ENCODE measurements at places on chromosomes 2 and 18. TPM values are rescaled to one million over a fixed set of nuclear protein-coding genes. Genes with fewer than 3 reads are reported as not detected.

Gene SERPINB5
- total RNA-seq: 0.51 TPM

Gene ABHD1
- not detected for total RNA-seq

Gene SLC9A4
- total RNA-seq: not detected

Gene LAMA3
- total RNA-seq: 15.9 TPM

Gene FHL2
- total RNA-seq: 56.4 TPM

Gene CAPN14
- 0.05 TPM for total RNA-seq

Gene NOSTRIN
- total RNA-seq: 4.5 TPM

Gene LYG2
- total RNA-seq: not detected

Gene C2orf72
- total RNA-seq: under 0.01 TPM

Gene FAM110C
- total RNA-seq: 0.28 TPM

Gene GALNT5
- total RNA-seq: 0.09 TPM

Gene CCDC85A
- total RNA-seq: 21.4 TPM

GRCh38 chr2:79511320-79511951, 1.4 kb upstream of the CTNNA2 start:
- DNase-seq: peak; percentile 42

DNA sequence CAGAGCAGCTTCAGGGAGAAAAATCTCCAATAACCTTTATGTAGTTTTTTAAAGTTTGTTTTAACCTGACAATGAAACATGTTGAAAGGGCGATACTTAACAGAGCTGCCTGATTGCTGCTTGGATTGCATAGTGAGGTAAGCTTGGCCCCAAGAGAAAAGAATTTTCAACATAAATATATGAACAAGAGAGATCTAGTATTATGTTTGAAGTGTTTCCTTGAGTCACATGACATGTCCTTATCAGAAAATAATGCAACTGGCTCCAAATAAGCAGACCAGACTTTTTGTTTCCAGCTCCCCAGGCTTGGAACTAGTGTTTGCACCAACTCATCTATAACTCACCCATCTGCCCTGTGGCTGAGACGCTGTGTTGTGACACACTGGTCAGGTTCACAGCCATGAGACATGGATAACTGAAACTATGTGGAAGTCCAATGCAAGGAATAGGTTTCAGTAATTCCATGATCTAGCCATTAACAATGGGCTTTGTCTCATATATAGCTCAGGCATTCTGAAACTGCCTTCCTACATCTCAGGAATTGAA, 44.7 kb downstream of the ABCB11 start:
- no peak for DNase-seq

GRCh38 chr2:46561731-46562450, 82.5 kb downstream of the TMEM247 start:
- DNase-seq: no peak

- no peak for DNase-seq
Measured at GRCh38 chr2:64941801-64942200, 47.4 kb upstream of the SLC1A4 start.

DNA sequence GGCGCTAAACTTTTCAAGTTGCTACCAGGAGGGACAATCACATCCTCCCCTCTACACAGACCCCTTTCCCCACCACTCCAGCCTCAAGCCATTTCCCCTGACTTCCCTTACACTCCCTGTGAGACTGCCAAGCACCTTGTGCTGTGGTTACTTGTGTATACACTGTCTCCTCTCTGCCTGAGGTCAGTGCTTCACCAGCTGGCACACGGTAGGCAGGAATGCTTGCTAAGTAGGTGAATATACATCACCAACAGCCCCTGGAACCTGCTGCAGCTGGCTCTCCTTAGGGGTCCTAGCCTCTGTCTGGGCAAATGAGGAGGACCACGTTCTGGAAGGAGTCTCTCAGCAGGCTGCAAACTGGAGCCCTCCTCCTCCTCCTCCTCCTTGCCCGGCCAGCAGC, 38.3 kb upstream of the ACAA2 start:
- DNase-seq: no peak

- peak; percentile 76 for DNase-seq
Measured at GRCh38 chr2:75608684-75609333, 37.8 kb upstream of the MRPL19 start.

DNA sequence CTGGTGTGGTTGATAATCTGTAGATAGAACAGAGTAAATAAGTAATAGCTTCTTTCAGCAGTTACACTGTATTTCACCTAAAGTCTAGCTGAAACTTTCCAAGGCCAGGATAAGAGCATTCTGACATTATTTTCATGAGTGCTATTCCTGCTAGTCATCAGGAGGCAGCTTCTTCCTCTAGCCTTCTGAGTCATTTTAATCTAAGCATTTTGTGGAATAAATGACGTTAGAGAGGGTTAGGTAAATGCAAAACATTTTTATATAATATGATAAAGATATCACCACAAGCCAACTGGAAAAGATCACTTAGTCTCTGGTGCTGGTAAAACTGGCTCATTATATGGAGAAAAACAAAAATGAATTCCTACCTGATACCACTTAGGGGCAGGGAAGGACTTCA, 138.5 kb downstream of the MEP1B start:
- no peak for DNase-seq

DNA sequence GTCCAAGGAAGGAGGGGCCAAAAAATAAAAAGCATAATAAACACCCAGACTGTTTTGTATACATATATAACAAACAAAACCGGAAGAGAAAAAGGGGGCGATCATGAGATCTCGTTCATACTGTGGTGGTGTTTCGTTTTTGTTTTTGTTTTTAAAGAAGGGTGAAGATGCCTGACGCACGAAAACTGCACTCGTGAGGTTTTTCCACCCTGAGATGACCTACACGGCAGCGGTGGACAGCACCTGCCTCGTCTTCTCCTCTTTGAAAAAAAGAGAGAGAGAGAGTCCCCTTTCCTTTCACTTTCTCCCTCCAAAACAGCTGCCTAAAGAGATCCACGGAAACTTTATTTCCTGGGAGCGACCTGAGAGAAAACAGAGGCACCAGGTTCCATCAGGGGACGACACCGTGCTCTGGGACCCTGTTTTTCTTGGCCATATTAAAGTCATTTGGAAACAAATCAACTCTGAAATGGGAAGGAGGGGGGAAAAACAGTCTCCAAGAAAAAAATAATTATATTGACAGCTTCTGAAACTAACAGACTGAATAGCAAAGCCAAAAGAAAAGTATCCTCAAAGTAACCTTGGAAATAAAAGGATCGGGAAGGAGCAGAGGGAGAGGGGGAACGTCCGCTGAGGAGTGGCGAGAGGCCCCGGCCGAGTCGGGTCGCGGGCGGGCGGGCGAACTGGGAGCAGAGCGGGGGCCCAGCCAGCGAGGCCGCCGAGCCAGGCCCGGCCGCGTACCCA, 3.5 kb downstream of the POU3F3 start:
- no peak for DNase-seq

DNA sequence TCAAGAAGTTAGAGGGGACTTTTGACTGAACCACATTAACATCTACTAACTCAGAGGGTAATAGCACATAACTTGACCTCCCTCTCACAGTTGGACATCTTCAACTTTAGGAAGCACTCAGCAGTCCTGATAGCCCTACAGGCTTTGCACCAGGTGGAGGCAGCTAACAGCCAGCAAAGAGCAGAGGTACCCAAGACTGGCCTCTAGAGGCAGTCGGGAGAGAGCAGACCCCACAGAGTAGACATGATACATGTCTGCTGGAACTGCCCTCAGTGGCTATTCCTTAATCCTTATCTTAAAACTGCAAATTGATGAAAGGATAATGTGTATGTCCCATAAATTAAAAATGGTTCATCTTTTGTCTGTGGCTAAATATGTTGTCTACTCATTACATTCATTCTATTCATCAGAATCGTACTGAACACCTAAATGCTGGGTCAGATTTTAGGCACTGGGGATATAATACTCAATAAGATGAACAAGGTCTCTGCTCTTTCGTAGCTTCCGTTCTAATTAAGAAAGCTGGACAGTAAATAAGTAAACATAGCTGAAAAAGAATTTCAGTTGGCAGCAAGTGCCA, 49.8 kb downstream of the CAB39 start:
- peak; percentile 65 for DNase-seq

GRCh38 chr2:18319987-18320386, 240.5 kb downstream of the RDH14 start:
- no peak for DNase-seq

DNA sequence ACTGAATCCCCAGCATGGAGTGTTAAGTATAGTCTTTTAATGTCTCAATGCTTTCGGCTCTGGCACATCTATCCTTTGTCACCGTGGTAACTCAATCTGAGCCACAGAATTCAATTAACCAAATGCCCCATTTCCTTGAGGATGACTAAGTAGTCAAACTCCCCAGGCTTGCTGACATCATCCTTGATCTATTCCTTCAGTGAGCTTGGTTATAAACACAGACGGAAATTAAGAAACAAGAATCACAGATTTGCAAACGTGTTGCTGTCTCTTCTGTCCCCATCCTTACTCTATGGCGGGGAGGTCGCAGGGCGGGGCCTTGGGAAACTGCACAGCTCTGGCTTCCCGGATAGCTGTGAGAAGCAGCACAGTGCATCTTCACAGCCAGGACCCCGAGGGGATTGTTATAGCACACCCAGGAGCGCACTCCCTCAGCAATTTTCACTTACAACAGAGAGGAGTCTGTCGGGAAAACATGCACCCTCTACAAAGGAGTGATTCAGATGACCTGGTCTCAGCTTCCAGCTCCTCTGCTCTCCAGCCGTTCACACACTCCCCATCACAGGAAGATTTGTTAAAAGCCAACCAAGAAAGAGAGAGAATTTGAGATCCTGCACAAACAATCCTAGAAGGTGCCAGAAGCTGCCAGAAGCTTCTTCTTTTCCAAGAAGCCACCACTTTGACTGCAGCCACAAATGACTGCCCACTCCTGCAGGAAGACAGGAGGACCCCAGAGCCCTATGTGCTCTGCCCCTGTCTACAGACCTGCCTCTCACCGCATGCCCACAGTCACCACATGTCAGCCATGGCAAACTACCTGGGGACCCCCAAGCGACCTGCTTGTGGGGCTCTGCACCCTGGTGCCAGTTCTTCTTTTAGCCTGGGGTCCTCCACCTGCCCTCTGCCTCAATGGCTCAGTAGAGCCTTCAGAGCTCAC, 44.9 kb upstream of the YWHAQ start:
- DNase-seq: peak; percentile 87

- DNase-seq: no peak
Measured at GRCh38 chr2:98467082-98467536, 22.5 kb downstream of the INPP4A start.

GRCh38 chr2:7825591-7826312, 856.1 kb upstream of the ID2 start:
- no peak for DNase-seq

GRCh38 chr2:71796174-71796593, 342.8 kb downstream of the DYSF start:
- peak; percentile 33 for DNase-seq

DNA sequence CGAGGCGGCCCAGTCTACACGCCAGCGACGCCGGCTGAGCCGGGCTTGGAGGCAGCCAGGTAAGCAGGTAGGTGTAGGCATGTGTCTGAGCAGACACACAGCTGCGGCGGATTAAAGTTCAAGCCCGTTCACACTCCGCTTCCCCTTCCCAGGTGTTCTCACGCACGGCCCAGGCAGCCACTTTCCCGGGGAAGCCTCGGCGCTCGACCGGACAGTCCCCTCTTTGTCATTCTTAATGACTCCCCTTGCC, 367 bp downstream of the TGFA start:
- no peak for DNase-seq

DNA sequence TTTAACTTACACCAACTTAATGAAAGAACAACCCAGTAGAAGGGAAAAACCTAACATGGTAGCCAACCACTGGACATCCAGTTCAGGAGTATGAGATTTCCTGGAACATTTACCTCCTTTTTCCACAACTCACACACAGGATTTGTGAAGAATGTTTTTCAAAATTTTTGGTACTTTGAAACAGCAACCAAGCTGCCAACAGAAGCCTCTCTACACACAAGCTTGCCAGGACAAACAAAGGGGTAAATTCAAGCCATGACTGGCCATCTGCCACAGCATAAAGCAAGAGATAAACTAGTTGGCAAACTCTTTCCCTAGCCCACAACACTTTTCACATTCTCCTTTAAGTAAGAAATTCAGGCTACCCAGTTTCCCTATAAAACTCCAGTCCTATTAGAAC, 21.4 kb downstream of the MGAT4A start:
- DNase-seq: peak; percentile 49

- no peak for DNase-seq
Measured at GRCh38 chr18:8254654-8255053, 354.6 kb upstream of the RAB12 start.

- peak; percentile 97 for DNase-seq
Measured at GRCh38 chr2:36561237-36561944, 36.6 kb downstream of the FEZ2 start.

- no peak for DNase-seq
Measured at GRCh38 chr2:99728166-99728565, 238.3 kb upstream of the REV1 start.

GRCh38 chr2:70947556-70948184, 12.0 kb downstream of the ATP6V1B1 start:
- DNase-seq: peak; percentile 76

GRCh38 chr18:64392202-64392601, 243.3 kb upstream of the LINC00305 start:
- no peak for DNase-seq

GRCh38 chr18:10522574-10522973, 3.3 kb upstream of the NAPG start:
- no peak for DNase-seq

DNA sequence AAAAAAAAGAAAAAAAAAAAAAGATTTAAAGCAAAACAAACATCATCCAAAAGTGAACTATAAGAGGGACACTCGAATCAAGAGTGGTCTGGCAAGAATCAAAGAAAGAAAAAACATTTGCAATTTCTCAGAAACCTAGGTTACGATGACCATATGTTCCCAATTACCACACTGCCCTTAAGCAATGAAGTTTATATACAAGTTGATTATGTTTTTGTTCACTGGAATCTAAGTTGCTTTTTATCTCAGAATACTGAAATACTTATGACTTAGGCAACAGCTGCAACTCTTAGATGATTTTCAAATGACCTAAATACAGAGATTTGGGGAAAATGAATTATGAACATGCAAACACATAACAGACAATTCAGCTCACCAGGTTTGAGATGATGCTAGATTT, 597.1 kb upstream of the CHAC2 start:
- DNase-seq: no peak

DNA sequence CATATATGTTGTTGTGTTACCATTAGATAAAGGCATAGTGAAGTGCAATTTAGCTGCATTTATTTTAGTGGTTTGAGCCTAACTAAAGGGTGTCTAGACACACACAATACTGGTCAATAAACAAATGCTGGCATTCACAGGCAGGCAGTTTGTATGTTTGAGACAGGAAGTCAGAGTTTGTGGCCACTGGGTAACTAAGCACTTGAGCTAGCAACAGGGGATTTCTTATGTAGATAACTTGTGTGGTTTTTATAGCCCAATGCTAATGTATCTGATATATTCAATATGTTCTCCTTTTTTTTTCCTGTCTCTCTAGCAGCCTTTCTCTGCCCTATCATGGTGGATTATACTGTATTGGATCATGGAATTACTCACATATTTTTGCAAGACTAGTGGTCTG, 38.1 kb downstream of the LRRTM4 start:
- no peak for DNase-seq

DNA sequence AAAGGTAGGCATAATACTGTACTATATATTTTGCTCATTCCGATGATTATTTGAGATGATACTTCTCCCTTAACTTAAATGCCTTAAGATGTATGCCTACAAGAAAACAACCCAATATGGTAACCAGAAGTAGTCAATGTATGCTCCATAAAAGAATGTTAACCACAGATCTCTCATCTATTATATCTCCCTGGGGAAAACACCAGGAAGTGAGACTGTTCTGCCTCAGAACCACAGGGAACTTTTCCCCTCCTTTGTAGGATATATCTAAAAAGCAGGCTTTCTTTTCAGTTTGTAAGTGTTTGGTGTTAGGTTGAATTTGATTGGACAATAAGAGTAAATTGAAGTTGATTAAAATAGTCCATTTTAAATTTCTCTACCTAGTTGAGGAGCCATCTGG, 1160.5 kb upstream of the NXPH2 start:
- no peak for DNase-seq
